Activated CD8-positive, alpha-beta memory T cell treated with anti-CD3 and anti-CD28 coated beads for 48 hours (primary cell): ENCODE measurements at places on chromosomes 2 and 18.
A peak's percentile ranks its signal among the peaks of the same experiment; 100 is the strongest.

- DNase-seq = no peak
Measured at GRCh38 chr2:54597153-54597848, 126.2 kb upstream of the EML6 start.

GRCh38 chr2:8388781-8389180 lies 293.1 kb upstream of the ID2 start:
- no peak for DNase-seq

DNA sequence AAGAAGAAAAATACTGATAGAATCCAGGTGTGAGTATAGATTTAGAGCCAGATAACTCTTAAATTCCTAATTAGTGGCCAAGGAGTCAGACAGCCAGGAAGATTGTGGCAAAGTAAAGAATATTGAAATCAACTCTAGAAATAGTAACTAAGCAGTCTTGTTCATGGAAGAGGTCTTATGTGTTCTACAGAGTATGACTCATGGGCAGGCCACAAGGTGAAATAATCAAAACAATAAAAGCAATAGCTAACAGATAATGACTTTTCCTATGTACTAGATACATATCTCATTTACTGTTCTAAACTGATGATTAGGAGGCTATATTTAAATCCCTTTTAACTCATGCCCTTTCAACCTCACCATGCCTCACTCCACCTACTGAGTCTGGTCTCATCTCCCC lies 227.4 kb upstream of the COL3A1 start:
- no peak for DNase-seq

DNA sequence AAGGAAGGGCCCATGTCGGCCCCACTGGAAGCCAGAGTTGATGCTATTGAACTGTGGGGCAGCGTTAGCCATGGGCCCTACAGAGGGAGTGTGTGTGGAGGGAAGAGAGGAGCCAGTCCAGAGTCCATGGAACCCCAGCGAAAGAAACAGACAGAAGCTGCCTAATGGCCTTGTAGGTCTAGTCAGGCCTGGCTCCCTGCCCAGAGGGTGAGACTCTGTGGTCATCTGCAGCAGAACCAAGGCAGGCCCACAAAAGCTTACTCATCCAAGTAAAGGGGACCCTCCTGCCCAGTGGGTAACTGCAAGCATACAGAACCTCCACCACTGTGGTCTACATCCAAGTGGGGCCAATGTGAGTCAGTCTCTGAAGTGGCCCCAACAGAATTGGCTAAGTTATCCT lies 439.8 kb downstream of the TGIF1 start:
- no peak for DNase-seq

DNA sequence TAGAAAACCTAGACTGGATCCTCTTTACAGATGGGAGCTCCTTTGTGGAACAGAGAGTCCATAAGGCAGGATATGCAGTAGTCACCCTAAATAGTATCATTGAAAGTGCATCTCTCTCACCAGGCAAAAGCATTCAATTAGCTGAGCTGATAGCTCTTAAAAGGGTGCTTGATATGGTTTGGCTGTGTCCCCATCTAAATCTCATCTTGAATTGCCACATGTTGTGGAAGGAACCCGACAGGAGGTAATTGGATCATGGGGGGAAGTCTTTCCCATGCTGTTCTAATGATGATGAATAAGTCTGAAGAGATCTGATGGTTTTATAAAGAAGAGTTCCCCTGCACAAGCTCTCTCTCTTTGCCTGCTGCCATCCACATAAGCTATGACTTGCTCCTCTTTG lies 96.2 kb upstream of the RMP24 start:
- no peak for DNase-seq

DNA sequence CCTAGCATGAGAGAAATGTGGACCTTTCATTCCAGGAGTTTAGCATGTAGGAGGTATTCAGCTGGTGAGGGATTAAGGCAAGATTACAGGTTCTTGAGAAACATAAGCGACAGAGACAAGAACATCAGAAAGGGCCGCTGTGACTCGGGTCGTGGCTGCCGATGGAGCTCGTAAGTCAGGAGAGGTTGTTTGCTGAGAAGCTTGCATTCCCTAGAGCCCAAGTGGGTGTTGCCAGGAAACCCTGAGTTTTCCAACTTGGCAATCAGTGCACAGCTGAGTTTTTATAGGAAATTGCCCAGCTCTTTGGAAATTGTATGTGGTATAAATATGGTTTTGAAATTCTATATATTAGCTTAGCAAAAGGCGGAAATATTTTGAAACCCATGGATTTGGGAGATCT lies 46.4 kb upstream of the CYP1B1 start:
- no peak for DNase-seq

DNA sequence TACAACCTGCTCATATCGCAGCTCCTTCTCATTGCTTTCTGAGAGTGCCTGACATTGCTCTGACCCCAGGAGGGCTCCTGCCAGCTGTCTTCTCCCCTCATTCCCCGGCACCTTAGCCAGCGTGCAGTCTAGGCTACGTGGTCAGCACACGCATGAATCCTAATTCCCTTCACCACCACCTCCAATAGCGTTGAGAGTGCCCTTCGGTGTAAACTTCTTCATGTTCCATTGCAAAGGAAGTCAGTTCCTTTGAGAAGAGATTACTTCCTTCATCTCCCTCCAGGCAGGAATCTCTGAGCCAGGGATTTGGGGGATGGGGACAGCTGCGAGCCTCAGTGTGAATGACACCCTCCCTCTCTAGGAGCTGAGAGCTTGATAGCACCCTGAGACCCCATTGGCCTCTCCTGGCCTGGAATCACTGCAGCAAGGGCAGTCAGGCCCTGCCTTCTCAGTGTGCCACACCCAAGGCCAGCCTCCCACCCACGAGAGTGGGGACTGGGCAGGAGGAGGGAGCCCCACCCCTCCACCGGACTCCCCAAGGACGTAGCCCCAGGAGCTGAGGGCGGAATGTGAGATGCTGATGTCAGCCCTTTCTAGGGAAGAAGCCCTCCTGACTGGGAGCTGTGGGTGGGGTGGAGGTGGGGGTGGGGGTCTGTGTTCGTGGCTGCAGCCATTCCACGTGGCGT lies 53.4 kb downstream of the SLC66A2 start:
- no peak for DNase-seq

DNA sequence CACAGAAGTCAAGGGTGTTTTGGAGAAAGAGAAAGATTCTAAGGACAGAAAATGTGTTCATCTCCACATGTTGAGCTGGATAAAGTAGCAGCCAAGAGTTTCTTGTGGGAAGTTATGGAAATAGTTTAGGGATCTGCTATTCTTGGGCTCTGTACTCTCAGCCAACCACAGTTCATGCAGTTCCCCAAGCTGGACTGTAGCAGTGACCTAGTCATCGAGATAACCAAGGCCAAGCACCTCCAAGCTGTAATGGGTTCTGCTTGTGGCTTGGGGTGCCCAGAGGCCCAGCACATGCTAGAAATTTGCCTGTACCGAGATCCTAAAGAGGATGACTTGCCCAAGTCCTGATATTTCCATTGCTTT lies 91.9 kb upstream of the RASGRP3 start:
- DNase-seq = no peak

DNA sequence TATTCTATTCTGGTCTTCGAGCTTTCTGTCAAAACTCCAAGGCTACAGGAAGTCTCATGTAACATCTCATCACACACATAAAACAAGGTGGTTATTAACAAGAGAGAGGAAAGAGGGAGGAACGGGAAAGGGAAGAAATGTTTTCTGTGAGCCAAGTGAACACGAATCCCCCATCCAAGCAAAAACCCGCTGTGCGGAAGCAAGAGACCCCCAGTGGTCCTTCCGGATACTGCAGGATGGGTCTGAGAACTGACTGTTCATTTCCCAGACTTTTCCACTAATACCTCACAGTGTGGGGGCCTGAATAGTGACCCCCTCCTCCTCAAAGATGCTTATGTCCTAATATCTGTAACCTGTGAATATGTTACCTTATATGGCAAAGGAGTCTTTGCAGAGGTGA lies 19.0 kb upstream of the DIPK1C start:
- DNase-seq = no peak

DNA sequence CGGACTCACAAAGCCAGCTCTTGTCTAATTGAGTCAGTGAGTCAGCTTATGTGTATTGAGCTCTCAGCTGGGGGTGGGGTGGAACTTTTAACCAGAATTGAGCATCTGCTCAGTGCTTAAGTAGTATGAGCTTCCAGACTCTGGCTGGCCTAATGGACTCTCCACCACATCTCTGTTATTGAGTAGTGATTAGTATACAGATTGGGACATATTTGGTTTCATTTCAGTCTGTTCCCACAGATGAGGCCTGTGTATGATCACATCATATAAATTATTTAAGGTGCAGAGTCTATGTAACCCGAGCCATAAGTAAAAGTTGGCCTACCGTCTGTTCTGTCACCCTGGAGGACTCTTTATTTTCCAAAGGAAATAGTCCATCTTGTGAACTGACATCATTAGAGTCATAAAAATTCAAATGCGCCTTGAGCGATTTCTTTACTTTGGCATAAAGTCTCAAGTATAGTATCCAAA lies 152.1 kb downstream of the THSD7B start:
- DNase-seq = no peak

DNA sequence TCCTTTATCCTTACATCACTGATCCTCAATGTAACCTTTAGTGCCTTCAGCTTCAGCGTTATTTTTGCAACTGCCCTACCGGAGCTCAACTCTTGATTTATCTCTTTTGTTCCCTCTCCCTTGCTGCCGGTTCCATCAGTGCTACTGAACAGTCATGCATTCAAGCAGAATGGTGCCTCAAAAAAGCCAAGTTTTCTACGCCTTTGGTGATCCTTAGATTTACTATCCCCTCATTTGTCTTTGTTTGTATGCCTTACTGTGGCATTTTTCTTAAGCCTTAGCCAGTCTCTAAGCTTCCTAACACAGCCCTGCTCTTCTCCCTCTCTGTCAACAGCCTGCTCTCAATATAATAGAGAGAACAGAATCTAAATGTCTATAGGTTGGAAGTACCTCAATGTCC lies 847.7 kb downstream of the CPS1 start:
- DNase-seq = no peak

- no peak for DNase-seq
Measured at GRCh38 chr2:150872756-150873395, 385.4 kb upstream of the RND3 start.

DNA sequence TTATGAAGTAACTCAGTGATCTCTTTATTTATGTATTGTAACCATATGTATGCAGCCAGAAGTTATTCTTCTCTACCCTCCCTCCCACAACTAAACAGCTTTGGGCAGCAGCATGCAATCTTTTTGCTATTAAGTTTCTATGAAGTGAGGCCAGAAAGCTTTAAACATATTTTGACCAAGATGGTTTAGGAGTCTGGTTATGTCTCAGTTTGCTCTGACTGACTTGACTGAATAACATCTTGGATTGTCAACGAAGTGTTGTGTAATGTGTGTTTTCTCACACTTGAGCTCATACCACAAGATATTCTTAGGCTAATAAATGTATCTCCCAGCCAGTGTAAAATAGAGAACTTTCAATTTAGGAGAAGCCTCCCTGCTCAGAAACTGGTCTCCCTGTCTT lies 104.3 kb downstream of the TTC27 start:
- no peak for DNase-seq

DNA sequence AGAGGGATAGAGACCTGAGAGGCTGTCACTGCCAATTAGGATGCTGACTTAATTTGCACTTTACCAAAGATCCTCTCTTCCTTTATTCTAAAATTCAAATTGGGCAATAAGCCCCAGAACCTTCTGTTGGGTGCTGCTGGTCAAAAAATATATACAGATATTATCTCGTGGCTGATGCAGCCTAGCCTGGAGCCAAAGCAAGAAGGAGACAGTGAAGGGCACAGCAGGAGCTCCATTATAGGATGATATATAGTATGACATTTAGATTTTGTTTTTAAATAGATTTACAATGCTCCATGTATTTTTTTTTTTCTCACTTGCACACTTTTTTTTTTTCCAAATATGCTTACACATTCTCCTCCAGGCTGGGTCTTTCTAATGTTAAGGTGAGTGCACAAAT lies 579.3 kb downstream of the PIK3C3 start:
- no peak for DNase-seq

- no peak for DNase-seq
Measured at GRCh38 chr2:74503506-74504475, 3.7 kb downstream of the PCGF1 start.

- DNase-seq = no peak
Measured at GRCh38 chr2:212193056-212193455, 345.5 kb downstream of the ERBB4 start.

DNA sequence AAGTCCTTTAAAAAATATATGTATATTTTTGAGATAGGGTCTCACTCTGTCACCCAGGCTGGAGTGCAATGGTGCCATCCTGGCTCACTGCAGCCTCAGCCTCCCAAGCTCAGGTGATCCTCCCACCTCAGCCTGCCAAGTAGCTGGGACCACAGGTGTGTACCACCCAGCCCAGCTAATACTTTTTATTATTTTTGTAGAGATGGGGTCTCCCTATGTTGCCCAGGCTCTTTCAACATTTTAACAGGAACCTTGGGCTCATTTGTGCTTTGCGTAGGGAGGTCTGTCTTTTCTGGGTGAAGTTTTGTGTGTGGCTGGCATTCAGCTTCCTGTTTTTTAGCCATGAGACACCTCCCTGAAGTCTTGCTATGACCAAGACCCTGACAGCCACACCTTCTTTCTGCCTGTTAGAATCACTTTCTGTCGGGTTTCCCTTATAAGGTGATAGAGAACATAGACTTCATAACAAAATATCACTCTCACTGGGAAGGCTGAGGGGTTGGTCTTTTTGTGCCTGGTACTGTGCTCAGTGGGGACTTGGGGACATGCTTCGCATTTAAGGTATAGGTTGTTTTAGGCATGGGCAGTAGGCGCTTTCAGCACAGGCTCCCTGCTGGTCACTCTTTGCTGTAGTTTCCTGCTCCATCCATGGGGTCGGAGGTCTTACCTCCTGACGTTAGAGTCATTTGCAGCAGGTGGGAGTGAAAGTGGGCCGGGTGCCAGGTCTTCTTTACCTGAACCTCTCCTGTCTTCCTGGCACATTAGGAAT lies 3.4 kb downstream of the RAB31 start:
- no peak for DNase-seq

DNA sequence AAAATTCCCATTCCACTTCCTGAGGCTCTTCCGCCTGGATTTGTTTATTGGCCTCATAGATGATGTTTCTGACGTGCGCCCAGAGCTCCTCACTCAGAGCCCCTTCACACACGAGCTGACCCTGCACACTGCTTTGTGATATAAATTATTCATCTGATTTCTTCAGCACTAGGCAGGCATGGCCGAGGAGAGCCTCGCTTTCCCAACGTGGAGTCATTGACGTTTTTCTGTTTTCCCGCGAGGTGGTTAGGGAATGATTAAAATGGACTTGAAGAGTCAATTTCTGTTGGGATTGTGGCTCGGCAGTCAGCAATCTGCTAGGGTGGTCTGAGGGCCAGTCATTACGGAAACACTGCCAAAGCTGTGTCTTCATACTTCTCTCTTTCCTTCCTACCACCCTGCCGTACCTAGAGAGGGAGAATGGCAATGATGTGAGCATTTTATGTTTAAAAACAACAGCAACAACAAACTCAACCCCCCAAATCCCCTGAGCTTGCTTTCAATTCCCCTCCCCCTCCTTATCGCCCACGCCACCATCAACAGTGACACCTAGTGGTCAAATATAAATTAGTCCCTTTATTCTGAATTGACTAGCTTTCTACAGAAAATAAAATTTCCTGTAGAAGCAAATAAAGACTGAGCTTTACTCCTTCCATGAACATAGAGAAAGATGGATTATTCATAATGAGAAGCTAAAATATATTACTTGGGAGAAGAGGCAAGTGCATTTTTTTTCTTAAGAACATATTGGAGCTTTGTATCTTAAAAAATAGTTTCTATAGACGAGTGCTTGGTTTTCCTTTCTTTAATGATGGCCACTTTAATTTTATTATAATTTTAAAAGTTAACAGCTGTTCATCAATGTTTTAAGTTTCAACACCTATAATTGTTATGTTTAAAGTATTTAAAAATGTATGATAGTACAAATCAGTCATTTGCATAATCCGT lies 285.1 kb downstream of the MTX2 start:
- peak; percentile 10 for DNase-seq

GRCh38 chr2:64866797-64867196 lies 122.4 kb upstream of the SLC1A4 start:
- no peak for DNase-seq
